Testis (tissue), 5 donors: ENCODE measurements at places on chromosomes 13 and 19. TPM values are rescaled to one million over a fixed set of nuclear protein-coding genes. Genes with fewer than 3 reads are reported as not detected.

Gene ERICH4
- total RNA-seq = 1.8 TPM

Gene SLC25A41
- total RNA-seq = 3.9 TPM

Gene RDH8
- total RNA-seq = not detected

Gene SMAD9
- 11.3 TPM for total RNA-seq

Gene S1PR4
- 0.39 TPM for total RNA-seq

Gene FAM83E
- 1.6 TPM for total RNA-seq

Gene TUBB4A
- total RNA-seq = 217 TPM

Gene SH2D3A
- total RNA-seq = 7.5 TPM

Gene NPAS1
- 2.5 TPM for total RNA-seq

Gene KIR2DL4
- total RNA-seq = not detected

Gene ONECUT3
- 0.25 TPM for total RNA-seq

DNA sequence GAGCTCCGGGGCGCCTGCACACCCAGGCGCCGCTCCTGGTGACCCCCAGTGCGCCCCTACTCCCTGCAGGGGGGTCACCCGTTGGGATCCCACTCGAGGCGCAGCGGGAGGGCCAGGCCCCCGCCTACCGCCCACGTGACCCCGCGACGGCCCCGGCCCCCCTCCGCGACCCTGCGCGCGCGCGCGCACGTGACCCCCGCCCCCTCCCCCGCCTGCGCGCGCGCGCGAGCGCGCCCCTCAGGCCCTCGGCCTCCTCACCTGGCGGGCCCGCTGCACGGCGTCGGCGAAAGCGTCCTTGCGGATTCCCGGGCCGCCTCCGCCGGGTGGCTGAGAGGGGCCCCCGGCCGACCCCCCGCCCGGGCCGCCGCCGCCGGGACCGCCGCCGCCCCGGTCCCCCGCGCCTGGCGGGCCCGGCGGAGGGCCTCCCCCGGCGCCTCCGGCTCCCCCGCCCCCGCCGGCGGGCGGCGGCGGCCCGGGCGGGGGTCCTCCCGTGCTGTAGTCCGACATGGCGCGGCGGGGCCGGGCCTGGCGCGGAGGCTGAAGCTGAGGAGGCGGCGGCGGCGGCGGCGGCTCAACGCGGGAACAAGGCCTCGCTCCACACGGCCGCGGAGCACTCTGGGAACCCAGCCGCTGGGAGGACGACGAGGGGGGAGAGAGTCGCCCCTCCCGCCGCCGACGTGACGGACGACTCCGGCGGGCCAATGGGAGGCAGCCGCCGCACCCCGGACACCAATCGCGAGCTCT is at the start of gene KHSRP:
KHSRP (minus strand) TSS at position 617 of the 744 bp plus-strand sequence; CDS start at position 507, 110 bp downstream.
- DNase-seq = no peak

DNA sequence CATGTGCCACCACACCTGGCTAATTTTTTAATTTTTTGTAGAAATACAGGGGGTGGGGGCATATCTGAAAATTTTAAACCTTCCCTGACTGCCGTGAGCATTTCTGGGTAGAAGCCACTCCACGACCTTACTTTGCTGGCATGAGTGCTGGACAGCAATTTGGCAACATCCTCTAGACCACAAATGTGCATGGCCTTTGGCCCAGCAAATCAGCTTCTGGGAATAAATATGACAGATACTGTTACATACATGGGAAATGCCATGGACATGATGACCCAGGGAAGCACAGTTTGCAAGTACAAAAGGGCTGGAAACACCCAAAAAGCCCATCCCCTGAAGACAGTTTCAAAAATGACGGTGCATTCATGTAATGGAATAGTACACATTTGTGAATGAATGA is 3.2 kb upstream of the PVR start:
- DNase-seq = no peak

- DNase-seq = peak; percentile 47
Measured at GRCh38 chr19:8355631-8356402, 8.1 kb upstream of the ANGPTL4 start.

DNA sequence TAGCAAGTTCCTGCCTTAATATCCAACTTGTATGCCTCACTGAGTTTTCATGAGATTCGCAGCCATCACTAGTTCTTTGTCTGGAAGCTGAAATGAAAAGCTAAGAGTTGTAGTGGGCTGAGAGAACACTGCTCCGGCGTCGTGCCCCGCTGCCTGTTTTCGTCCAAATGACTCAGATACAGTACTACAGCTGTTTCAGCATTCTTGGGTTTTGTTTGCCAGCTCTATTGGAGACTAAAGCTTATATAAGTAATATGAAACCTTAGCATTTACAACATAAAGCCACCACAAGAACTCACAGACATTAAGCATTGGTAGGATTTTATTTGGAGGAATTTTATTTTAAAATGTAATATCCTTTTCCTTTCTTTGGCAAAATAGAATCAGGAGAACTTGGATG is 299.7 kb downstream of the DLEU7 start:
- DNase-seq = no peak

DNA sequence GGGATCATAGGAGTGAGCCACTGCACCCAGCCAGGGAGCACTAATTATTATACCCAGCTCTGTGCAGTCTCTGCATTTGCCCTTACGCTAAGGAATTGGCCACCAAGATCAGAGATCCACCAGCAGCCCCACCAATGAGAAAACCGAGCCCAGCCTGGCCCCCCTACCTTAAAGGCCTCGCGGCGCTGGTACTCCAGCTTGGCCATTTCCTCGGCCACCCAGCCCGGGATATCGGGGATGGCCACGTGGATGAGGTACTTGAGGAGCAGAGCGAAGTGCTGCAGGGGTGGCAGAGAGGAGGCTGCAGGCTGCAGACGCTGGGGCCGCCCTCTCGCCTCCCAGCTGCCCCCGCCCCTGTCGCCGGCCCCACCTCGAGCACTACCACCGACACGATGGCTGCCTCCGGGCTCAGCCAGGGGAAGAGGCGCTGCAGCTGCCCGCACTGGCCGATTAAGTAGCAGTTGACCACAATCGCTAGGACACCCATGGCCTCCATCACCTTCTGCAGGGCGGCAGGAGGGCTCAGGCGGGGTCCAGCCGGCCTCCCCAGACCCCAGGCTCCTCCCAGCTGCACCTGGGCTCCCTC is 7.5 kb downstream of the ANO8 start:
- DNase-seq = no peak

GRCh38 chr19:58544591-58545285 is 874 bp downstream of the TRIM28 start:
- peak; percentile 61 for DNase-seq

- DNase-seq = no peak
Measured at GRCh38 chr19:55621205-55621672, 3.1 kb downstream of the ZNF784 start.

GRCh38 chr13:84567848-84568247 is 685.6 kb upstream of the SLITRK1 start:
- no peak for DNase-seq

DNA sequence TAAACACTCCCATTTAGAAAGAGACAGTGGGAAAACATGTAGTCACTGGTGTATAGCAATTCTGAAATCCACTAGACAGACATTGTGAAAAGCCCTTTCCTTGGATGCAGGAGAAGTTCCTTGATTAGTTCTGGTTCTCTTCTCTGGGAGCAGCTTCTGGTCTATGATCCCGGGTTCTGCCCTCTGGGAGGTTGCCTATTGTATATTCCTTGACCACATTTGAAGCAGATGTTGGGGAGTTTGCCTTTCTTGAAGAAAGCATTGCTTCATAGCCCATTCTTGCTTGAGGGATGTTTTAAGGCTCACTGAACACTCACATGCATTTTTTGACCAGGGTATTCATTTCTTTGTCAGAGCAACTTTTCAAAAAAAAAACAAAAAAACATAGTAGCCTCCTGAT is 211.9 kb downstream of the NDFIP2 start:
- DNase-seq = no peak

DNA sequence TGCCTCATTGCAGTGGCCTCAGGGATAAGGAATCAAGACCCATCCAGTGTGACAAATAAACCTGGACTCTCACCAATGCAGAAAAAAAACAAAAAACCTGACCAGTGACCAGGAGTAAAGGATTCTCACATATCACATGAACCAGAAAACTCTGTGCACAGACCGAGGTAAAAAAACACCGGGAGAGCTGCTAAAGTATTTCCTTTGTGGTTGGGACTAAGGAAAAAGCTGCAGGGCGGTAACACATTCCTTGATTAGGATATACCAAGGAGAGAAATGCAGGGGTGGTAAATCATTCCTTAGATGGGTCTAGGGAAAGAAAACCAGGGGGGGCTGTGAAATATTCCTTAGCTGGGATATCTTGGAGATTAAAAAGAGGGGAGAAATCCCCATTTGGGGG is 64.8 kb upstream of the ZNF85 start:
- DNase-seq = no peak

- DNase-seq = no peak
Measured at GRCh38 chr13:90806016-90806615, 541.4 kb upstream of the MIR17HG start.

DNA sequence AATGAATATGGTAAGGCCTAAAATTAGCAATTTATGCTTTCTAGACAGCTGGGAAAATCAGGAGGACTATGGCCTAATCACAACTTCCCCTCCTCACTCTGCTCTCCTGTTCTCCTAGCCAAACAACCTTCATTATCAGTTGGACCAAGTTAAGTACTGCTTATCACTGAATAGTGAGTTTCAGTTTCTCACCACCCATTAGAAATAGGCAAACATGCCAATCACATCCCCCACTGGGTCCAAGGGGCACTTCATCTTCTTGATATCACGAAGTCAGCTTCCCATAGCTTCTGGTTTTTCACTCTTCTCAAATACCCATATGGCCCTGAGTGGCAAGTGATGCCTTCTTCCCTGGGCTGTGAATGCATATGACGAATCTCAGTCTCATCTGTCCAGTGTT is 689.6 kb downstream of the SLITRK5 start:
- no peak for DNase-seq

DNA sequence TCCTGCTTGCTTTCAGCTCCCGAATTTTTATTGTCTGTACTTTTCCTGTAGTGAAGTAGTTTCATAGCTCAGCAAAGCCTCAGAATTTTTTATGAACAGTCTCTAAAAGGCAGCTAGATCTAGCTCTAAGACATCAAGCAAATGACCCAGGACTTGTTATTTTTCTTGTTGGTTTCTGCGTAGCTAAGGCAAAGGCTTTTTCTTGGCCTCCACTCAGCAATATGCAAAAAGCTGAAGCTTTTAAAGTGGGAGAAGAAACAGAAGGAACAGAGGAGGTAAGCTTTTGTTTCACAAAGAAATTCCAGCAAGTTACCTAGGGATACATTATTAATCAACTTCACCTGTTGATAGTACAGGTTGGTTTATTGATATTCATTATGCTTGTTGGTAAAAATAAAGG is 235.9 kb downstream of the PCDH20 start:
- DNase-seq = no peak

DNA sequence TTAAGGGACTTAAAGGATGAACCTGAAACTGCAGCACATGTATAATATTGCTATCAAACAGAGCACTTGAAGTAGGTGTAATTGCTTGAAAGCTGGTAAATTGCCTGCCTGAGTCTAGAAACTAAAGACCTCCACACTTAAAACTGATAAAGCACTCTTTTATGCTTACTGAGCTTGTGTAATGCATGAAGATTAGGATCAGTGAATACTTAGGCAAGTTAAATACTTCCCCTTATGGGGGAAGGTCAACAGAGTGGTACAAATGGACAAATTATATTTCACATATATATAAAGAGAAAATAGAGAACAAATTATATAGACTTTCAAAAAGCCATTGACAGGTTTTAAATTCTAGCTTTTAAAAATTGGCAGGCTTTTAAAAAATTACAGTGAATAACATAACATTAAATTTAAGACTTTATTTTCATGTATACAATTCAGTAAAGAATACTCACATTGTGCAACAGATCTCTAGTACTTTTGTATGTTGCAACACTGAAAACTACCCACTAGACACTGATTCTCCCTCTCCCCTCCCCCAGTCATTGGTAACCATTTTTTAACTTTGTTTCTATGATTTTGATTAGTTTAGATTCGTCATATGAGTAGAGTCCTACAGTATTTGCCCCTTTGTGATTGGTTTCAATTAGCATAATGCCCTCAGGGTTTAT is 23.9 kb downstream of the PIBF1 start:
- no peak for DNase-seq

- DNase-seq = peak; percentile 73
Measured at GRCh38 chr19:1855040-1855827, 7.0 kb upstream of the REXO1 start.

DNA sequence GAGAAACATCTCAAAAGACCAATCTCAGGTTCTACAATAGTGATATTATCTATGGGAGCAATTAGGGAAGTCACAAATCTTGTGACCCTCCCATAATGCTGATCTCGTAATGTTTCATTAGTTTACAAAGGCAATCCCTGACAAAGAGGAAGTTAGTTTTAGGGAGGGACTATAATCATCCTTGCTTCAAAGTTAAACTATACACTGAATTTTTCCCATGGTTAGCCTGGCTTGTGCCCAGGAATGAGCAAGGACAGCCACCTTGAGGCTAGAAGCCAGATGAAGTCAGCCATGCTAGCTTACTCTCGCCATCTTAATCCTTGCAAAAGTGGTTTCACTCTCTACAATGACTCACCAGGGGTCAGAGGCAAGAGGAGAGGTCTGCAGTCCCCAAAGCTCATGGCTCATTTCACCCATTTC is 5.4 kb downstream of the CEACAM3 start:
- DNase-seq = no peak

- no peak for DNase-seq
Measured at GRCh38 chr13:101181076-101181685, 235.1 kb downstream of the NALCN start.

DNA sequence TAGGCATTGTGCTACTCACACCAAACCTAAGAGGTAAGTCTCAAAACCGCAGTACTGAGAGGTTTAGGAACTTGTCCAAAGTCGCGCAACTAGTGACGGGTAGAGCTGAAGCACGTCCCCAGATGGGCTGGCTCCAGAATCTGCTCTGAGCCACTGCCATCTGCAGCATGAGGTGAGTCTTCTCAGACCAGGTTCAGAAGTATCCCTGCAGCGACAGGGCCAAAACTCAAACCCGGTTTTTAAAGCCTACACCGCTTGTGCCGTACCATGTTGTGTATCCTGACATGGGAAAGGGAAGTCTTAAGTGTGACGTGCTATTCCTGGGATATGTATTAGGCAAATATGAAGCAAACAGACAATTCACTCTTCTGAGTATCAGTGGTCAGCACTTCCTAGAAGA is 45.1 kb downstream of the ATP7B start:
- no peak for DNase-seq

GRCh38 chr19:12730064-12730463 is 4.4 kb downstream of the TRIR start:
- DNase-seq = no peak

DNA sequence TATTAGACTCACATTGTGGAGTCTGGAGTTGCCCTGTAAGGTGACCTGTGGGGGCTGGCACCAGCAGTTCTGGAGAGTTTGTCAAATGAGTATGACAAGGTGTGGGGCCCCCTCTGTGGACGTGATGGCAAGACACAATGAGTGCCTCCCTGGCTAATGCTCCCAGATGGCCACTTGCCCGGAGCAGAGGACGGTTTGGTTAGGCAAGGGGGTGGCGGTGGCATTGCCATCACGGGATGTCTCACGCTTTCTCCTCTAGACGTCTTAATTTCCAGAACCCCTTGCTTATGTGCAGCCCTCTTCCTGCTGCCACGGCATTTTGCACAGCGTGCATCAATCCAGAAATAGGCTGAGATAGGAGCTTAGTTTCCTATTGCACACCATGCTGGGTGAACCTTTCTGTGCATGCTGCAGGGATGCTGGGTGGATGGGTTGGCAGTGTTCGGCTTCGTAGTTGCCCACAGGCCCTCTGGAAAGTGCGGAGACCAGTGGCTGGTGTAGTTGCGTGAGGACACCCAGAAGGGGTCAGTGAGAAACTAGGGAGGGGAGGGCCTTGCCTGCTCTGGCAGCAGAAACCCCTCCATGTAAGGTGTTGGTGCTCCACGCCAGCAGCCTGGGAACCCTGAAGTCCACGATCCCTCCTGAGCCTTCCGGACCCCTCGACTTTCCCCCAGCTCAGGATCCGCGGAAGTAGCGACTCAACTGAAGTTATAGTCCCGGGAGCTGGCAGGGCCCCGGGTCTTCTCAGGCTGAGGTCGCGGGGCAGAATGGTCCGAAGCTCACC is 18.1 kb upstream of the LRP3 start:
- no peak for DNase-seq
